ENCODE measurements at places on chromosomes 1 and 21.

- DNase-seq = no peak
Measured at GRCh38 chr1:72109916-72110315, 172.4 kb downstream of the NEGR1 start.

- no peak for DNase-seq
Measured at GRCh38 chr1:53337499-53337898, 9.6 kb upstream of the LRP8 start.

- DNase-seq = no peak
Measured at GRCh38 chr1:198667186-198667585, 28.3 kb downstream of the PTPRC start.

DNA sequence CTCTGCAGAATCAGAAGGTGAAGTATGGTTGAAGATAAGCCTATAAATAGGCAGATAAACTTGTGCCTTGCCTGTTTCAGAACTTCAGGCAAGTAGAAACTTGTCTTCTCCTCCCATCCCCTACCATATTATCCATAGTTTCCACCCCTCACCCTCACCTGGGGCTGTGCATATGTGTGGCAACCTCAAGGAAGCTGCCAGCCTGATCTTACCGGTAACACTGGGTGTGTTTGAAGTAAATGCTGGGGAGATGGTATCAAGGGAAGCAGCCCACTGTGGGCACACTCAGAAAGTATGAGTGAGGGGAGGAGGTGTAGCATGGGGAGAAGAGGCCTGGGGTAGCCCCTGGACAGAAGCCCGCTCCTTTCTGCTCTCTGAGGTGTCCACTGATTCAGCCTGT, 14.5 kb downstream of the VANGL2 start:
- DNase-seq = no peak

GRCh38 chr1:230356869-230357794, 69.0 kb downstream of the PGBD5 start:
- DNase-seq = no peak

GRCh38 chr1:193241132-193241827, 54.9 kb upstream of the B3GALT2 start:
- no peak for DNase-seq

- DNase-seq = no peak
Measured at GRCh38 chr1:181936269-181936668, 125.2 kb downstream of the ZNF648 start.

DNA sequence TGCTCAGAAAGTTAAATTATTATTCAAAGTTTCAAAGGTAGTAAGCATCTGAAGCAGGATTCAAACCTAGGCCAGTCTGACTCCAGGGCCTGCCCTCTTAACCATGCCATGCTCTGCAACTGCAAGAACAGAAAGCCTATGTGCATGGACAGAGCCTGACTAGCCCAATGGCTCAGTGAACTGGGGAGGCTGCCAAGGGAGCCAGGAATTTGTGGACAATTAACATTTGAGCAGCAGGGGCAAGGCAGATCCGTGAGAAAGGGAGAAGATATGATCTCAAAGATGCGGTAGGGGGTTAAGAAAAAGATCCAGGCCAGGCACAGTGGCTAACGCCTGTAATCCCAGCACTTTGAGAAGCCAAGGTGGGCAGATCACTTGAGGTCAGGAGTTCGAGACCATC, 6.5 kb upstream of the ATP1A4 start:
- no peak for DNase-seq

Measured in NCI-H146 (cell line).